ENCODE measurements at places on chromosomes 16 and 17.

DNA sequence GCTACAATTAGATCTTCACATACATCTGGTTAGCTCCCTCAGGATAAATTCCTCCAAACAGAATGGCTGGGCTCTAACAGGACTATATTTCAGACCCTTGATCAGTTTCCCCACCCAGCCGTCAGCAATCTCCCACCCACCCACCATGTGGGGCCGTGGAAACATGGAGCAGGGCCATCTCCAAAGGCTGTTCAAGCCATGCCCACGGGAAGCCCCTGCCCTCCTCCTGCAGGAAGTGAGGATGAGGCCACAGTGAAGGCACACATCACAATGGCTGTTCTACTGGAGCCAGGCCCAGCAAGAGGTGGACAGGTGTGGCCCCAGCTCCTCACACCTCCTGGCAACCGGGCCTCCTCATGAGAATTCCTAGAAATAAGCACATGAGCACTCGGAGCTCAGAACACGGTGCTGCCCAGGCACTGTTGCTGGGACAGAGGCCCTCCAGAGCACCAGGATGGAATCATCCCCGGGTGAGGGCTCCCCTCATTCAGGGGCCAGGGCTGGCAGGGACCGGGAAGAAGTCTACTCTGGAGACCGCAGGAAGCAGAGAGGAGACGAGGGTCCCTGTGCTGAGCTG, at the start of gene LITAFD:
Gene LITAFD, plus strand, starts transcription at position 311 of the 577 bp plus-strand sequence. CDS start 2,005 bp downstream, outside the sequence.
- DNase-seq = no peak

GRCh38 chr17:74597069-74597790, 5.1 kb upstream of the CD300LD start:
- no peak for DNase-seq

DNA sequence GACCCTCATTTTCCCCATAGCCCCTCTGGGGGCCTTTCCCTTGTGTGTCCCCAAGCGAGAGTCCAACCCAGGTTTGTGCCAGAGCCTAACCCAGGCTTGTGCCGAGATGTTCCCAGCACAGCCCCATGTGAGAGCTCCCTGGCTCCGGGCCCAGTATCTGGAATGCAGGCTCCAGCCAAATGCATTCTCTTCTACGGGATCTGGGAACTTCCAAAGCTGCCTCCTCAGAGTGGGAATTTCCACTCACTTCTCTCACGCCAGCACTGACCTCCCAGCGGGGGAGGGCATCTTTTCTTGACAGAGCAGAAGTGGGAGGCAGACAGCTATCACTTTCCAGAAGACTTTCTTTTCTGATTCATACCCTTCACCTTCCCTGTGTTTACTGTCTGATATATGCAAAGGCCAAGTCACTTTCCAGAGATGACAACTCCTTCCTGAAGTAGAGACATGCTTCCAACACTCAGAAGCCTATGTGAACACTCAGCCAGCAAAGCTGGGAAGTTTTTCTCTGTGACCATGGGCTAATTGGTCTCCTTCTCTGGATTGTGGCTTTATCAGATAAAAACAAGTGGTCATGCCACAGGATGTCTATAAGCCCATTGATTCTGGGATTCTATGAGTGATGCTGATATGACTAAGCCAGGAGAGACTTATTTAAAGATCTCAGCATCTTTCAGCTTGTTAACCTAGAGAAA, 2.5 kb upstream of the CCL2 start:
- DNase-seq = peak; percentile 50

DNA sequence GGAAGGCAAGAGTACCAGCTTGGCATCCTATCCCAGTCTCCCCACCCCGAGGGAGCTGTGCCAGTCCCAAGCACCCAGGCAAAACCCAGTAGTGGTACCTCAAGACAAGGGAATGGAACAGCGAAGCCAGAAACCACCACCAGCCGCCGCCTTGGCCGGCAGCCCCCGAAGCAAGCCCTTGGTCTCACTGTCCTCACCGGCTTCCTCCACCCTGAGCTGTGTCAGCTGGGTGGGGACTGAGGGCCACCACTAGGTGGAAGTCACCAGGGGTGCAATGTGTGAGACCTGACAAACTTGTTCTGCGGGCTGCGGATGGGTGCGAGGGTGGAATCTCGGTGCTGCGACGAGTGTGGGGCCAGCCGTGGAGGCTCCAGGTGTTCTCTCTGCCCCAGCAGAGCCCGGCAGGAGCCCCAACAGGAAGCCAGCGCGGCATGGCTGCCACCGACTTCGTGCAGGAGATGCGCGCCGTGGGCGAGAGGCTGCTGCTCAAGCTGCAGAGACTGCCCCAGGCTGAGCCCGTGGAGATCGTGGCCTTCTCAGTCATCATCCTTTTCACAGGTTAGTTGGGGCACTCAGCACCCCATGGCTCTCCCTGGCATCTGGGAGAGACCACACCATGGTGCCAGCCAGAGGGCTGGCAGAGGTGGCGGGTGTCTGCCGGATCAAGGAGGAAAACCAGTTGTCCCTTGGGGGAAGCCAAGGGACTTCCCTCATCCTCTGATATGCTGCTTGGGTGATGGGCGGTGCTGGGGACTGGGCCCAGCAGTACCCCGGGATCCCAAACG, 6.7 kb downstream of the SMIM5 start:
- DNase-seq = no peak

- DNase-seq = peak; percentile 92
Measured at GRCh38 chr16:29678691-29679267, at the start of gene QPRT. Gene QPRT (plus strand): TSS chr16:29679180. CDS start chr16:29679198, 18 bp downstream.

GRCh38 chr16:74438492-74438979, 17.3 kb upstream of the CLEC18B start:
- peak; percentile 76 for DNase-seq

- no peak for DNase-seq
Measured at GRCh38 chr17:43402078-43402477, 3.3 kb downstream of the ARL4D start.

DNA sequence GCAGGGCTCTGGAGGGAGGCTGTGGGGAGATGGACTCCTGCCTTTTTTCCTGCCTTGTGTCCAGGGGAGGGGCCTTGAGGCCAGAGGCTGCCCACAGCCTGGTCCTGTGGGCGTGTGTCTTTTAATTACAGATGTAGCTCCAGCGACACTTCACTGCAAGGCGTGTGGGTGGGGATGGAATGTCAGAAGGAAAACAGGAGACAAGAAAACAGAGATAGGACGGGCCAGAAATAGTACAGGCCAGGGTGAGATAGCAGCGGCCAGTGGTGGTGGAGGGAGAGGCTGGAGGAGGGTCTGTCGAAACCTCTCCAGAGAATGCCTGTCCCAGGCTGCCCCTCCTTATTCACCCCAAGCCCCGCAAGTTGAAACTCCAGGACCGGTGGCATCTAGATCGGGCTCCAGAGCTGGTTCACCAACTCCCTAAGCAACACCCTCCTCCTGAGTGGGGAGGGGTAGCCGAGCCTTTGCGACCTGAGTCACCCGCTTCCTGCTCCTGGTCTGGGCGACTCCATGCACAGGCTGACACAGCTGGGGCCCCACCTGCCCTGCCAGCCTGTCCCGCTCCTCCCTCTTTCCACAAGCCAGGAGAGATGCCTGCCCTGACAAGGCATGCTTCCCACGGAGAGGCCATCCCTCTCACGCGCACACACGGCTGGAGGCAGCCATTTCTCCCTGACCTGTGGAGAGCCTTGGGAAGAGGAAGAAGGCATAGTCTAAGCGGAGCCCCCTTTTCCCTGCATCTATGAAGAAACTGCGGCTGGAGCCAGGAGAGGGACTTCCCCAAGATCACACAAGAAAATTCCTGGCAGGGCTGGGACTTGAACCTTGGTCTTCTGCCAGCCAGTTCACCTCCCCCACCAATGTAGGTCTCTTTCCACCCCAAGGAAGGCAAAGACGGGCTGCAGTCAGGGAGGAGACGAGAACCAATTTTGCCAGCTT, 6.6 kb upstream of the JUP start:
- peak; percentile 71 for DNase-seq

- no peak for DNase-seq
Measured at GRCh38 chr16:28068976-28069375, 5.5 kb upstream of the GSG1L start.

GRCh38 chr17:17088086-17088485, 45.8 kb downstream of the MPRIP start:
- DNase-seq = peak; percentile 33

- DNase-seq = no peak
Measured at GRCh38 chr16:4087990-4088577, 28.2 kb downstream of the ADCY9 start.

GRCh38 chr16:68655806-68656205, 10.7 kb downstream of the CDH3 start:
- no peak for DNase-seq

- DNase-seq = no peak
Measured at GRCh38 chr17:68559316-68559715, 41.9 kb downstream of the FAM20A start.

DNA sequence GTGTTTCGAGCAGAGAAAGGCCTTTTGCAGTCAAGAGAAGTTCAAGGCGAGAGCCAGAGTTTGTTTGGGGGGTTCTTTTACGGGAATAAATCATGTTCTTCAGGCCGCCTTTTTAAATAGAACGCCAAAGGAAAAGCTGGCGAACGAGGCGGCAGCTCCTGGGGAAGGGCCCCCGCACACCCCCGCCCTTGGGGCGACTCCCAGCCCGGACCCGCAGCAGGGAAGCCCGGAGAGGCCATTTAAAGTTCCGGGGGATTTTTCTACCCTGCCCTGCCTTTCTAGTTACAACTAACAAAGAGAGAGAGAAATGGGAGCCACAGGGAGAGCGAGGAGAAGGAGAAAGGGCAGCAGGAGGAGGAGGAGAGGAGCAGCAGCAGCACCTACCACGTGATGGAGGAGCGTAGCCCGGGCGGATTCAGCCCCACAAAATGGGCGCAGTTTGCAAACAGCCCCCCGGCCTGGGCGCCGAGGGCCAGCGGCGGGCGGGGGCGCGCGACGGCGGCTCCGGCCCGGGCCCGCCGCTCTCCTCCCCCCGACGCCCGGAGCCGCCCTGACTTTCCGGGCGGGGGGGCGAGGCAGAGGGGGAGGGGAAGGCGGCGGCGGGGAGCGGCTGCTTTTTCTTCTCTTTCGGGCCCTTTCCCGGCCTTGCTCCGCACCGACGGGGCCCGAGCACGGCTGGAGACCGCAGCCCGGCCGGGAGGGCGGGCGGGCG, 634 bp downstream of the KANSL1 start:
- peak; percentile 81 for DNase-seq

DNA sequence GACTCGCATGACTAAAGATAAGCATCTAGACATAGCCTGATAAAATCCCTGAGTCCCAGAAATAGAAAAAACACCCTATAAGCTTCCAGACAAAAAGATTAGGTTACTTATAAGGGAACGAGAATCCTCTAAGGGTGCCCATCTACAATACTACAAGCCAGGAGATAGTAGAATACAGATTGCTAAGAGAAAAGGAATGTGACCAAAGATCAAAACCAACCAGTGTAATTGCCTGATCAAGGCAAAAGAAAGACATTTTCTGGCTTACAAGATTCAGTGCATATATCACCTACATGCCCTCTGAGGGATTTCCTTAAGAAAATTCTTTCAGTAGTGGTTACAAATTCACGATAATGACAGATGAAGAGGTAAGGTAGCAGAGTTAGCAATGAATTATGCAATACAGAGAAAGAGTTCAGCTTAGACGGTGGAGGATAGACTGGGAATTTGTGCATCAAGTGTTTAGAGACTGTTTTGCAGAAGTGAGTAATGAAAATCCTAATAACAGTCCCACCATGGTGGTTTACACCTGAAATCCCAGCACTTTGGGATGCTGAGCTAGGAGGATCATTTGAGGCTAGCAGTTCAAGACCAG, 35.0 kb downstream of the BCL7C start:
- DNase-seq = peak; percentile 29

DNA sequence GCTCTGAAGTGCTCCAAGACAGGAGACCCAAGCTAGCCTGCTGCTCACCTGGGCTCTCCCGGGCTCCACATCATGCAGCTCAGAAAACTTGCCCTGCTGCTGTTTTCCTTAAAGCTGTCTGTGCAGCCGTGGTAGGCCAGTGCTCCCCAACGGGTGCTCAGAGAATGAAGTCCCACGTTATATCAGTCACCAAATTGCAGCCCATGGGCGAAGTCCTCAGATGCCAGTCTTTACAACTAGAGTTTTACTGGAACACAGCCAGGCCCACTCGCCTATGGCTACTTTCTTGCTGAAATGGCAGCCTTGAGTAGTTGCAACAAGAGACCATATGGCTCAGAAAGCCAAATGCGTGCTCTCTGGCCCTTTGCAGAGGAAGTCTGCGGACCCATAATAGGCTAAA, 6.3 kb downstream of the CREBBP start:
- no peak for DNase-seq

DNA sequence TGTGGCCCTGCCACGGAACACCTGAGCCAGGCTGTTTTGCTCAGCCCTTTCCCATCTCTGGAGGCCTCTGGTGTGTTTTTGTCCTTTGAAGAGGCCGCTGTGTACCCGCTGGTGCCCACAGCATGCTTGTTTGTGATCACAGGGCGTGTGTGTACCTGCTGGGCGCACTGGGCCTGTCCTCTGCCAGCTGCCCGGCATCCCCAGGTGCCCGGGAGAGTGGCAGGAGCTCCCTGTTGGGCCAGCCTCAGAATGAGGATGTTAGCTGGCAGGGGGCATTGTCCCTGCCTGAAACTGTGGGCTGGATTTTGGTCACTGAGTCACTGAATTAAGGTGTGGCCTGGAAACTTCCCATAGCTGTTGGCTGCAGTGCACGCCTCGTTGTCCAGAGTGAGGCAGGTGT, 31.1 kb downstream of the BAIAP2 start:
- no peak for DNase-seq

- DNase-seq = no peak
Measured at GRCh38 chr16:67294938-67295361, 15.6 kb downstream of the PLEKHG4 start.

DNA sequence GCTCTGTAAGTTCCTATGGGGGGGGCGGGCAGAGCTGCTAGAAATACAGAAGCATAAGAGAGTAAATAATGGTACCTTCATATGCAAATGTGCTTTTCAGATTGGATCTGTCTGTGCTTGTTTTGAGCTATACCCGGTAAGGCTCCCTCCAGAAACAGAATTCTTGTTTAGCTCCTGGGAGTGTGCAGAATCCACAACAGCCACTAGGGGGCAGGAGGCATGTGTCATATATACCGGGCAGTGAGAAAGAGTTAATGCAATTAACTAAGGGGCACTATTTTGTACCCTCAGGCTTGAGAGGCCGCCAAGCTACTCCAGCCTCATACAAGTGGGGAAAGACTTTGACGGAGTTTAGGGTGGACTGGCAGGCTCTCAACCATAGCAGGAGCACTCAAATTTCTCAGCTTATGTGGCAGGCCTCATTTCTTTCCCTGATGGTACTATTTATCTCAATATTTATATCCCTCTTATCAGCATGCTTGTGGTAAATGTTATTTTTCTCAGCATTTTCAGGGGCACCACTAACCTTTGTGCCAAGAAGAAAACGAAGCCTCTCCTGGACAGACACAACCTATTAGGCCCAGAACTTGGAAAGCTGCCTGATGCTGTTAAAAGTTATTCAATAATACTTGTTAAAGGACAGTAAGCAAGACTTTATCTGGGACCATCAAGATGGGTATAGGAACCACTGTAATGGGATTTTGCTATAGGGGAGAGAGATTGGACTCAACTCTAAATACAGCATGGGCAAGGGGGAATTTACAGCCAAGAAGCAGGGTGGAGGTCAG, 10.7 kb upstream of the CENPV start:
- DNase-seq = peak; percentile 84

All from OCI-M1 (cell line).